ENCODE measurements at places on chromosomes 5 and 9.

DNA sequence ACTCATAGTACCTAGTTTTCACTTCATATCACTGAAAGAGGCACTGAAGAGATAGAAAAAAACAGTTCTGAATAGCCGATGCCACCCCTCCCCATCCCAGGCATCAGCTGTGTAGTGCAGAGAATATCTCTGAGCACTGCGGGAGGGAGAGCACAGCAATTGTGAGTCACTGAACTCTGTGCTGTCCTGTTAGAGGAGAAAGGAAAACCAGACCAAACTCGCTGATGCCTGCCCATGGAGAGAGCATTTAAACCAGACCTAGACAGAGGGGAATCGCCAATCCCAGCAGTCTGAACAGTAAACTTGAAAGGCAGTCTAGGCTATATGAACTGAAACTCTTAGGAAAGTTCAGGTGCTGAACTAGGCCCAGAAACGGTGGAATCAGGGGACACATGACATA lies 120.1 kb upstream of the SLC30A5 start:
- no peak for DNase-seq

GRCh38 chr5:120304663-120305062 lies 159.4 kb upstream of the PRR16 start:
- DNase-seq = no peak

- DNase-seq = no peak
Measured at GRCh38 chr9:136667214-136667939, 4.7 kb downstream of the EGFL7 start.

DNA sequence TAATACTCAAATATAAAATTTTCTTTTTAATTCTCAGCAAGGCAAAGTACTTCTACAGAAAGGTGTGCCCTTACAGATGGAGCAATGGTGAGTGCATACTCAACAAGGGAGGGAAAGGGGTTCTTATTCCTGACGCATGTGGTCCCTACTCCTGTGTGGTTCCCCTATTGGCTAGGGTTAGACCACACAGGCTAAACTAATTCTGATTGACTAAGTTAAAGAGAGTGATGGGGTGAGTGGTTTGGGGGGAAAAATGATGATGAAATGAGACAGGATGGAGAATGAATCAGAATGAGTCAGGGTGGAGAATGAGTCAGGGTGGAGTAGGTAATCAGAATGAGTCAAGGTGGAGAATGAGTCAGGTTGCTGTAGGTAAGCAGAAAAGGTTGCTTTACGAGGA lies 22.9 kb upstream of the HMGCS1 start:
- no peak for DNase-seq

DNA sequence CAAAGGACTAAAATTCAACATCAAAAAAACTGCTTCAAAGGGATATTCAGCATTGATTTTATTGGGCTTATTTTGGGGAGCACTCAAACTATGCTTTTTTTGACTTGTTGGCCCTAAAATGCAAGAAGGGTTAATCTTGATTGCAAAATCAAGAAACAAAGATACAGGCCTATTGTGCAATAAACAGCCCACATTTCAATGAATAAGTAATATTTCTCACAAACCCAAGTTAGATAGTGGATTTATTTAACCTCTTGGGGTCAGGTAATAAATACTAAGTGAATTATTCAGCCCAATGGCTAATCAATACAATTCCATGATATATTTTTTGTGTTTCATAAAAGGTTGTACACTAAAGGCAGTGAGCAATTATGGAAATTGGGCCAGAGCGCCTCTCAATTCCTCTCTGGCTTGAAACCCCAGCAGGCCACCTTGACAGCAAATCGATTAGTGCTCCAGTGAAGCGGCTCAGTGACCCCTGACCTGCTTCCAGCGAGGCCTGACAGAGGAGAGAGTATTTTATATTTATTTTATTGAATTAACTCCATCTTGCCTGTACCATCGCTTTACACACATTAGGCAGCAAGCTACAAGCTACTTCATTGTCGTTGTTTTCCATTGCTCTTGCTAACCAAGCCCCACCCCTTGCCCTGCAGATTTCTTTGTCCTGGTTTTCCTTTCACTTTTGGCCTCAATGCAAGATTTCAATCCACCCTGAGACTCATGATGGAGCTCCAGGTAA lies 65.5 kb downstream of the EBF1 start:
- no peak for DNase-seq

DNA sequence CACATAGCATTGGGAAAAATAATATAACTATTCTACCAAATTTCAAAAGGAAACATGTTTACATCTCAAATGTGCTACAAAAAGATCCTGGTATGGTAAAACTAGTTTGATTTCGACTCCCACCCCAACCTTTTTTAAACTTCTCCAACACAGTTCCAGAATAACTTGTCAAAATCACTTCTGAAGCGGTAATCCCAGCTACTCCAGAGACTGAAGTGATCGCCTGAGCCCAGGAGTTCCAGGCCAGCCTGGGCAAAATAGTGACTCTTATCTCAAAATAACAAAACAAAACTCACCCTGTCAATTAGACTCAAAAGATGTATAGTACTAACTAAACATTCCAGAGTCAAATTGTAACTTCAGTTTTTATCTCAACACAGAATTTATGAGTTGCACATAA lies 71.3 kb upstream of the RNF38 start:
- no peak for DNase-seq

DNA sequence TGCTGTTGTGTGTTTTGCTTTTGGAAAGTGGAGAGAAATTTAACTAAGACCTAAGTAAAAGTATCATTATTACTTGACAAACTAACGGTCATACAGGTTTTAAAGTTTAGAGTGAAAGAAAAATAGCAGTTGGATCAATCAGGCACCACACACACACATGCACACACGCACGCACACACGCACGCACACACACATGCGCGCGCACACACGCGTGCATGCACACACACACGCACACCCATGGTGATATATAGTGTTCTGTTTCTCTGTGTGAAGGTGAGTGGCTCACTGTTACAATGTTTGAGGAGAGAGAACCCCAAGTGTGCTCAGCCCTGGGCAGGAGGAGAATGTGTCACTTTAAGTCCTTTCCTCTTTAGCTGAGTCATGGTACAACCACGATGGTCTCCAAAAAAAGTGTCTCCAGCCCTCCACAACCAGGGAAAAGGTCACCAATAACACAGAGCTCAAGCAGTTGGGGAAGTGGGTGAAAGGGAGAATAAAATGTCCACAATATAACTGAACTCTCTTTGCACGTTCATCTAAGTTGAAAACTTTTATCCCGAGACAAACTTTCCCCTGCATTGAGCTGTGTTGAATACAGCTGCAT lies 3.2 kb downstream of the ZNF366 start:
- no peak for DNase-seq

- no peak for DNase-seq
Measured at GRCh38 chr9:77176686-77177142, 620 bp upstream of the VPS13A start.

GRCh38 chr5:57383093-57383861 lies 99.3 kb downstream of the ACTBL2 start:
- DNase-seq = no peak

GRCh38 chr5:10331341-10331796 lies 22.1 kb upstream of the MARCHF6 start:
- DNase-seq = no peak

GRCh38 chr5:79201206-79201605 lies 34.7 kb upstream of the JMY start:
- DNase-seq = no peak

DNA sequence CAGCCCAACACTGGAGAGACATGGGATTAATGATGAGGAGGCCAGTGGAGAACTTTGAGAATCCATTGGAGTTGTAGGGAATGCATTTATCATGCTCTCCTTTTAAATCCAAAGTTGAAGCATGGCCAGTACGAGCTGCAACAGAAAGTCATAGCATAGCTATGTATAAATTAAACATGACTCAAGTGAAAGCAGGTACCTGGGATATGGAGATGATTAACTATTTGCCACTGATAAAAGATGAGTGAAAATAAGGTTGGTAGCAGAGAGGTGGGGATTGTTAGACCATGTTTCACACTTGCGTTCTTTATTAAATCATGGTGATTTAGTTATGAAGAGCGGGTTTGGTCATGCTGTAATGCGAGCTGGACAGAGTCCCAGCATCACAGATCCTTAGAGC lies 189.6 kb downstream of the ARHGEF28 start:
- no peak for DNase-seq

DNA sequence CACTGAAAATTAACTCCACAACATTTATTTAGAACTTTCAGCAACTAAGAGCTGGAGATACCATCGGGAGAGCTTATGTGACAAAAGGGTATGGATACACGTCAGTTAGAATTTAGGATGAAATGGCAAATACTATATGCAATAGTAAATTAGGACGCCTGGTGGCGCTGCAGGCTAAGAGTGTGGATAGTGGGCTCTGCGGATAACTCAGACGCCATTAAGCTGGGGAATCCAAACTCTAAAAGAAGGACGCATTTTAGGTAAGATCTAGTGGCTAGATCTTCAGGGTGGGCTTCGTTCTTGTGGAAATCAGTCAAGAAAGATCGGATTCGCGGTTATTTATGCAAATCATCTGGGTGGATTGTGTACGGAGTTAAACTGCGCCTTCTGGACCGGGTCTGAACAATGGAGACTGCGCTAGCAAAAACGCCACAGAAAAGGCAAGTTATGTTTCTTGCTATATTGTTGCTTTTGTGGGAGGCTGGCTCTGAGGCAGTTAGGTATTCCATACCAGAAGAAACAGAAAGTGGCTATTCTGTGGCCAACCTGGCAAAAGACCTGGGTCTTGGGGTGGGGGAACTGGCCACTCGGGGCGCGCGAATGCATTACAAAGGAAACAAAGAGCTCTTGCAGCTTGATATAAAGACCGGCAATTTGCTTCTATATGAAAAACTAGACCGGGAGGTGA lies at the start of gene PCDHB5:
Gene PCDHB5, plus strand, starts transcription at position 177 of the 688 bp plus-strand sequence. Its CDS starts 229 bp downstream, at position 406.
- DNase-seq = no peak

- no peak for DNase-seq
Measured at GRCh38 chr9:88503845-88504764, 30.9 kb upstream of the NXNL2 start.

DNA sequence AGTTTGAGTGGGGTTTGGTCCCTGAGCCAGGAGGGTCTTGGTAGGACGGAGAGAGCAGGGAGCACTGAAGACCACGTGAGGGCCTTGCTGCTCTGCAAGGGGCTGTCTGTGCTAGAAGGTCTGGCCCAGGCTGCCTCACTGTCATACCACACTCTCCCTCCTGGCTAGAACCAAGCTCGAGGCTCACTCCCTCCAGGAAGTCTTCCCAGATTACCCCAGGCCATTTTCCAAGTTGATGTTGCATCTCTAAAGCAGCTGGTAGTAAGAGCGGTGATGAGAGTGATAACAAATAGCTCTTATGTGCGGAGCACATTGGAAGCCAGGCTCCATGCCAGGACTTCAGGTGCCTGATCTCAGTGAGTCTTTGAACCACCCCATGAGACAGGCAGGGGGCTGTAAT lies 6.6 kb downstream of the MYMK start:
- no peak for DNase-seq

GRCh38 chr5:14908172-14908571 lies 36.6 kb upstream of the ANKH start:
- DNase-seq = no peak

DNA sequence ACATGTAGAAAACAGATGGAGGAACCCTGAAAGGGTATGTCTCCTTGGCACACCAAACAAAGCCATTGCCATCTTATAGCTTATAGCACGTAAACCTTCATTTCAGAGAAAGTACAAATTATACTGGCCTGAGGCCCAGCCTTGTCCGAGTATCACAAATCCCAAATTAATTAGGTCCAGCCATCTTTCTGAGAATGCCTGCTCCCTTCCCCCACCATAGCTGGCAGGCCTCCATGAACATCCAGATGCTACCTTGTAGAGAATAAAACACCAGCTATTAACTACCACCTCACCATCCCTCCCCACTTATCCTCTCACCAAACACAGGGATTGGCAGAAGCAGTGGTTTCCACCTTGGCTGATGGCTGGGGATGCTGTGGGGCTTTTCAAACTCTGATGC lies 224.0 kb downstream of the SPOCK1 start:
- no peak for DNase-seq

DNA sequence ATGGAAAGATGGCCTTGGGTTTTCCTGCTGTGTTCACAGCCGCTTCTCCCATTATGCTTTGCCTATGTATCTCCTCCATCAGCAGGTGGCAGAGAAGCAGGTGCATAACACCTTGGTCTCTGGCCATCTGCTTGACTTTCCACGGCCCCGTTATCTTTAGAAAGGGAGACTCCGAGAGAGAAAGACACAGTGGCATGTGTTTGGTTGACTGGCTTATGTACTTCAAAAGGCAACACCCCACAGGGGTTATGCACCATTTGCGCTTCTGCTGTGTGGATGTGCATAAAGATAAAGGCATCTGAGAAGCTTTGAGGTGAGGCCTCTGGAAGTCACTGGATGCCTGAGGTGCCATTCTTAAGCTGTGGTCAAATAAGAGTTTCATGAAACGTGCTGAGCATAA lies 138.4 kb downstream of the EGFLAM start:
- DNase-seq = no peak

GRCh38 chr9:134965851-134966250 lies 48.1 kb upstream of the FCN1 start:
- no peak for DNase-seq

DNA sequence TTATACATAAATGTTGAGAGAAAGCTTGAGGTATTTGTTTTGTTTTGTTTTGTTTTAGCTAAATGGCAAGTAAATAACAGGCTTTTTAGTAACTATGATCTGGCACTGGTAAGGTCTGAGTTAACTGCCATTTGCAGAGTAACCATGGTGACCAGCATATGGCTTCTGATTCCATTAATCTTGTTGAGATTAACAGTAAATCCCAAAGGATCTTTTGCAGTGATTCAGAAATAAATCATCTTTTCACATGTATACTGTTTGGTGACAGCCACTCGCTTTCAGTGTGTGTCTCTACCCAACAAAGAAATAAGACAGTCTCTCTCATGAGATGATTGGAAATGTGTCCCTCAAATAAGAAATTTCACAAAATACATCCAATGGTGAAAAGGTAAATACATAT lies 235.6 kb downstream of the RAB3C start:
- no peak for DNase-seq

GRCh38 chr5:122154910-122155309 lies 25.6 kb downstream of the ZNF474 start:
- no peak for DNase-seq

- no peak for DNase-seq
Measured at GRCh38 chr9:942805-943580, 33.5 kb upstream of the DMRT3 start.

GRCh38 chr5:1067141-1068121 lies 44.4 kb downstream of the SLC12A7 start:
- DNase-seq = no peak

GRCh38 chr9:83304686-83305085 lies 233.5 kb downstream of the FRMD3 start:
- peak; percentile 69 for DNase-seq

- DNase-seq = no peak
Measured at GRCh38 chr9:20658677-20659473, 25.2 kb upstream of the FOCAD start.

GRCh38 chr9:112917047-112917986 lies 26.6 kb upstream of the SLC46A2 start:
- DNase-seq = no peak

GRCh38 chr5:1429496-1429895 lies 15.7 kb downstream of the SLC6A3 start:
- no peak for DNase-seq

- no peak for DNase-seq
Measured at GRCh38 chr9:10875752-10876151, 262.9 kb upstream of the PTPRD start.

GRCh38 chr5:89396278-89396954 lies 513.4 kb upstream of the MEF2C start:
- no peak for DNase-seq
